Activated T-helper 1 cell treated with anti-CD3 and anti-CD28 coated beads, Interleukin-2, amount 50 U/mL, for 16 hours (primary cell): ENCODE measurements at places on chromosomes 16 and 17.

- DNase-seq = no peak
Observed at GRCh38 chr16:62545039-62545438, 508.8 kb upstream of the CDH8 start.

DNA sequence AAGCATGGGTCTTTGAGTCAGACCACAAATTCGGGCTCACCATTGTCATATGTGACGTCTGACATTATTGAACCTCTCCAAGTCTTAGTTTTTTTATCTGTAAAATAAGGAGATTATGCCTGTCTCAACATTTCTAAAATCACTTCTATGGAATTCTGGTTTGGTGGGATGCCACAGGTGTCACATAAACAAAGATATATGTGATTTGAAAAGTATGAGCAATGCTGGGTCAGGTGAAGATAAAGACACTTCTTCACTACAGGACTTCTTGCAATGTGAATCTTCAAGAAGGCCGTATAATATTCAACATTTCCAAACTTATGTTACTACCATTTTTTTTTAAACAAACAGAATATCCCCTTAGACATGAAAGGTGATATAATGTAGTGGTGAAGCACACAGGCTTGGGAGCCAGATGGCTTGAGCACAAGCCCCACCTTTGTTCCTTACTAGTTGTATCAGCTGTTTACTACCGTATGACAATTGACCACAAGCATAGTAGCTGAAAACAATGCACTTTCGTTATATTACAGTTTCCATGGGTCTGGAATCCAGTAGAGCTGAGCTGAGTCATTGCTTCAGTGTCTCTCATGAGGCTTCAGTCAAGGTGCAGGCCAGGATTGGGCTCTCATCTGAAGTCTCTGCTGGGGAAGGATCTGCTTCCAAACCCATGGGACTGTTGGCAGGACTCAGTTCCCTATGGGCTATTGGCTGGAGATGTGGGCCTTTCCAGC lies 87.7 kb downstream of the UTP18 start:
- DNase-seq = no peak

- DNase-seq = no peak
Observed at GRCh38 chr16:88853325-88853941, 3.3 kb downstream of the GALNS start.

- DNase-seq = no peak
Observed at GRCh38 chr16:81263470-81264220, 25.2 kb downstream of the BCO1 start.

DNA sequence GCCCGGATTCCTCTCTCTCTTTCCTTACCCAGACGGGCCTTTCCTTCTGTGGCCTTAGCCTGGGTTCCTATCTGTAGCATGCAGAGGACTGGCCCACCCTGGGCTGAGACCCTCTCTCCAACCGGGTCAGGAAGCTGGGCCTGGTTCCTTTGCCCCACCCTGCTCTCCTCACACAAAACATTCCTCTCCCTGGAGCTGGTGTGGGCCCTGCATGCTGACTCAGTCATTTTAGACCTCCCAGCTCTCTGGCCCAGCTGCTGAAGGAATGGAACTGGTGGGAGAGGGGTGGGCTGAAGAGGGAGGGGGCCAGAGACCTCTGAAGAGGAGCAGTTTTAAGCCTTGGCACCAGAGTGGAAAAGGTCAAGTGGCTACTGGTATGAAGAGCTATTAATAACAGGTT lies 957 bp downstream of the MYL4 start:
- no peak for DNase-seq

DNA sequence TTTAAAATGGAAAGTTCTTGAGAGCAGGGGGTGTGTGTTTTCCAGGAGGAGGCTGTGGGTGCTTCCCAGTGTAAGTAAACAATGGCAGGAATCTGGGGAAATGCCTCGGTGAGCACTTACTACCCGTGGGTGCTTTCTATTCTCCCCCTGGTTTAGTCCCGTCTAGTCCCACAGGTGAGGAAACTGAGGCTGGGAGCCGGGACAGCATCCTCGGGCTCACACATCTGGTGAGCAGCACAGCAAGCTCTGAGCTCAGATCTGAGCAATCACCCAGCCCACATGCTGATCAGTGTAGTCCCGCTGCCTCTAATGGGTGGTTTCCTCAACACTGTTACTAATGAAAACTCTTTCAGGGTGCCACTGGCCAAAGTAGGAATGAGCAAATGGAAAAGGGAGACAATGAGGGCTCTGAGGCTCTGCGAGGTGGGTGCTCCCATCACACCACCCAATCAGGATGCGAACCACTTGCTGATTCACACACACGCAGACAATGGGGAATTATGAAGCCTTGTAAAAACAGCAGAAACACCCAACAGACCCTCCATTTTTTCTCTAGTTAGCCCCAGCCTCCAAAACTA lies 202.6 kb downstream of the PARN start:
- DNase-seq = no peak

- no peak for DNase-seq
Observed at GRCh38 chr16:49779979-49780378, 75.9 kb downstream of the ZNF423 start.

GRCh38 chr16:86951831-86952598 lies 365.2 kb downstream of the C16orf95 start:
- no peak for DNase-seq

DNA sequence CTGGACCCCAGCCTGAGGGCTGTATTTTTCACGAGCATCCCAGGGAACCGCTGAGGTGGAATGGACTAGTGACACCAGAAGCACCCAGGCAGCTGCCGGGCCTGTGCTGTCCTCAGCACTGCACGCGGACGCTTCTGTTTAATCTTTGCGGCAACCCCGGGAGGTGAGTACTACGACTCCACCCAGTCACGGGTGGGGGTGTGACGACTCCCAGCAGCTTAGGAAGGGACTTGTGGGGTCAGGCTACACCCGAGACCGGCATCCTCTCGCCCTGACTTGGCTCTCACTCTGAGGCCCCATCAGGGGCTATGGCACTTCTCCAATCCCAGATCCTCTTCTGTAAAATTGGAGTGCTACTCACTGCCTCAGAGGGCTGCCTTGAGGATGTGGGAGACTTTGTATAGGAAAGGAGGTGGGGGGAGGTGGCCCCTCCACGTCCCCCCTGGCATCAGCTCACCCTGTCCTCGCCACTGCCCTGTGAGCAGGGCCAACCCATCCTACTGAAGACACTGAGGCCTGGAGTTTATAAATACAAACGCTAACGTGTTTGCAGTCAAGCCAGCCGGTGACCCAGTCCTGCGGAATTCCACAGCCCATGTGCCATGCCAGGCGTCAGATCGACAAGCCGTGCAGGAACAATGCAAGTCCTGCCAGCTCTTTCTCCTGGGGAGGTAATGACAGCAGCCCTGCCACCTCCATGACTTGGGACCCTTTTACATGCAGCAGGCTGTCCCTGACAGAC lies 44.4 kb downstream of the PPL start:
- DNase-seq = no peak

- no peak for DNase-seq
Observed at GRCh38 chr17:63399316-63399715, 46.8 kb downstream of the CYB561 start.

- DNase-seq = no peak
Observed at GRCh38 chr17:64787921-64788271, 125.8 kb upstream of the SMURF2 start.

DNA sequence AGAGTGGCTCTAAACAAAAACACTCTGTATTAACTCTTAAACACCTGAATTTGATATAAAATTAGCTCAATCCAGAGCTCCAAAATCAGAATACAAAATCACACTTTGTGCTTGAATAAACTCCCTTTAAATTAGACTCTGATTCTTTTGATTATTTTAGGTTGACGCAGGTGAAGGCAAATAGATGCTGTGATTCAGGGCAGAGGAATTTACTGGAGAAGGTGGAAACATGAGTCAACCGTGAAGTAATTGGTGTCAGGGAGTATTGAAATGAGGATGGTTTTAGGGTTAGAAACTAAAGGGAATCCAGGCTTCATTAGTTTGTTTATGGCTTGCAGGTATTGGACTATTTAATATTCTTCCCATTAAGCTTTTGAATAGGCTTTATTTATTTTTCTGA lies 37.1 kb upstream of the TEKT1 start:
- DNase-seq = no peak

- no peak for DNase-seq
Observed at GRCh38 chr16:10265770-10266615, 83.8 kb upstream of the GRIN2A start.

DNA sequence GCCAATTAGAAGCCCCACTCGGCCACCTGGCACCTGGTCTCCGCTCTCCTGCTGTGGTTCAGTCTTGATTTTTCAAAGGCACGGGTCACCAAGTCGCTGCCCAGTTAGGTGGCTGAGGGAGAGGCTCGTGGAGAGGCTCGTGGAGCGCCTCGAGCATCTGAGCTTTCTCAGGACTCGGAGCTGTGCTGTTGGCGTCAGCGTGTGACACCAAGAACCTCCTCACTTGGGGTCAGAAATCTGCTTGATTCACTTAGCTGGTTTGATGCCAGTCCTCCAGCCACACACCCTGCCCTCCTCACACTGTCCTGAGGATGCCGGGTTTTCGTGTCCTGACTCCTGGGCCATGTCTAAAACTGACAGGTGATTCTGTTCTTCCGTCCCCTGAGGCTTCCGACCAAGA lies 82.6 kb downstream of the SOCS1 start:
- no peak for DNase-seq

DNA sequence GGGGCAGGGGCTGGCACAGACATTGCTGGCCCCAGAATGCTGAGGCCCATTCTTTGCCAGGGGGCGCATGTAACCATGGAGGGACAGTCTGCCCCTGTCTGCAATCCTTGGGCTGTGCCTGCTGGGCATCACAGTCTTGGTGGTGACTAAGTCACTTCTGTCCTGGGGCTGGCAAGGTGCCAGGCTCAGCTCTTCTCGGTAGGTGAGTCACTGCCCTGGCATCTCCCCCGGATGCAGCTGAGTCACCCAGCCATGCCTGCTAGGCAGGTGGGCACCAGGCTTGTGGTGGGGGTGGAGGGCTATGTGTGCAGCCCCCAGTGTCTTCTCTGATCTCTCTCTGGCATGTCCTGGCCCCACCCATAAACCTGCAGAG lies 5.6 kb downstream of the RARA start:
- peak; percentile 82 for DNase-seq

GRCh38 chr16:9370061-9370491 lies 278.6 kb downstream of the HAPSTR1 start:
- no peak for DNase-seq

GRCh38 chr16:50821586-50821985 lies 79.7 kb downstream of the CYLD start:
- DNase-seq = no peak

DNA sequence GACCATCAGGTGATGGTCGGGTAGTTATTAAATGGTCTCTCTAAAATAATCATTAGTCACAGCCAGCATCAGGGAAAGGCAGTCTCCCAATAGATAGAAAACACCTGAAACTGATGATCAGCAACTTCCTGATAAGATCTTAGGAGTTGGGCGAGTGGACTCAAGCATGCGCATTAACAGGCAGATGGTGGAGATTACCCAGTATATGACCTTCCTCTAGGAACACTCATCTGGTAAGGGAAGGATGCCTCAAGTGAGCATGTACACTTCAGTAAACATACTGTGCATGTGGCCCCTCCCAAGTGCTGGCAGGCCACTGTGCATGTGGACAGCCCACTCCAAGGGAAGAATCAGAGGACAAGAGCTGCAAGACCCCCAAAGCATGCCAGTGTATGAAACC lies 105.9 kb downstream of the ABCC12 start:
- DNase-seq = no peak
